ENCODE measurements at places on chromosomes 16 and 17.
A peak's percentile ranks its signal among the peaks of the same experiment; 100 is the strongest.

DNA sequence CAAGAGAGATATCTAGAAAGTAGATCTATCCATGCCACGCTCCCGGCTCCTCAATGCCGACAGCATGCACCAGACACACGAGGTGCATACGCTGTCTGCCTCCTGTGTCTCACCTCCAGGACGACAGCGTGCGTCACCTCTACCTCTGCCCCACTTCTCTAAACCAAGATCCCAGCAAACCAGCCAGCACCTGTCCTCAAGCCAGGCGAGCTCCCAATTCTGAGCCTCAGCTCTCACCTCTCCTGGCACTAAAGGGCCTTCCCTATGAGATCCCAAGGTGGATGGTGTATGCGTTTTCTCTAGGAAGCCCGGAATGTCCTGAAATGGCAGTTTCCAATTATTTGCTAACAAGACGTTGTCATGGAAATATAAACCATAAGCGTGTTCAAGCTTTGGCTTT lies 36.2 kb upstream of the RCVRN start:
- no peak for DNase-seq

- DNase-seq, result no peak
These were observed 101.4 kb downstream of the PITPNC1 start for GRCh38 chr17:67478401-67479041.

- no peak for DNase-seq
These were observed 29.9 kb upstream of the SLC6A2 start for GRCh38 chr16:55625843-55626242.

GRCh38 chr17:14752011-14752410 lies 451.1 kb downstream of the HS3ST3B1 start:
- no peak for DNase-seq

- DNase-seq, result peak; percentile 95
These were observed 5.9 kb downstream of the PHAF1 start for GRCh38 chr16:67115639-67116038.

- peak; percentile 77 for DNase-seq
These were observed 83.9 kb upstream of the IRX5 start for GRCh38 chr16:54846766-54847165.

DNA sequence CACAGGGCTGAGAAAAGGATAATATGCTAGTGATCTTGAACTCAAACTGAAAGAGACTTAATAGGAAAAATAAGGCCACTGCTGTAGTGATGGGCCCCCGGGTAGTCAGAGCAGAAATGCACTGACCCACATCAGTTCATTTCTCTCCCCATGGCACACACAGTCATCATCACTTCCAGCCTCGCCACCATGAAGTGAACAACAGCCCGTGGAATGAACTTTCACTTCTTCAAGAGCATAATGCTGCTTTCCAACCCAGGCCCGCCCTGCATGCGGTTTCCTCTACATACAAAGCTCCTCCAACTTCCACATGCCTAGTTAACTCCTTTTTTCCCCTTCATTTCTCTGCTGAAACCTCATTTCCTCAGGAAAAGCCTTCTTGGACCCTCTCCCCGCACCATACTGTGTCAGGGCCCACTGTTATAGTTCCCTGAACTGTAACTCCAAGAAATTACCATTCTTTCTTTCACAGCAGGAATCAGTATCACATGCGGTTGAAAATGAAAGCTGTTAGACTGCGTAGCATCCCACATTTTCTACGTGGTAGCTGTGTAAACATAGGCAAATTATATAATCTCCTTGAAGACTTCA lies 65.8 kb upstream of the SMIM36 start:
- DNase-seq, result peak; percentile 42

- DNase-seq, result no peak
These were observed 116.1 kb upstream of the MYOCD start for GRCh38 chr17:12549499-12550041.

- no peak for DNase-seq
These were observed 1.6 kb upstream of the CCL14 start for GRCh38 chr17:35988164-35988563.

Measured in A172 (cell line).